CD4-positive, alpha-beta T cell treated with Interleukin-4 for 4 hours (primary cell): ENCODE measurements at places on chromosomes 2 and 18.

GRCh38 chr18:46657115-46657955 lies at the start of gene LOXHD1:
Gene LOXHD1, minus strand, starts transcription at chr18:46657220. Its CDS starts 187 bp downstream, at chr18:46657033.
- no peak for DNase-seq

GRCh38 chr18:3256693-3257626 lies 5.0 kb upstream of the MYL12B start:
- DNase-seq: no peak

GRCh38 chr2:113846429-113846828 lies 43.5 kb upstream of the ACTR3 start:
- DNase-seq: no peak

- peak; percentile 29 for DNase-seq
Measured at GRCh38 chr18:74623047-74623816, 25.6 kb downstream of the ZNF407 start.

- no peak for DNase-seq
Measured at GRCh38 chr2:170493426-170494097, 221.6 kb upstream of the SP5 start.

DNA sequence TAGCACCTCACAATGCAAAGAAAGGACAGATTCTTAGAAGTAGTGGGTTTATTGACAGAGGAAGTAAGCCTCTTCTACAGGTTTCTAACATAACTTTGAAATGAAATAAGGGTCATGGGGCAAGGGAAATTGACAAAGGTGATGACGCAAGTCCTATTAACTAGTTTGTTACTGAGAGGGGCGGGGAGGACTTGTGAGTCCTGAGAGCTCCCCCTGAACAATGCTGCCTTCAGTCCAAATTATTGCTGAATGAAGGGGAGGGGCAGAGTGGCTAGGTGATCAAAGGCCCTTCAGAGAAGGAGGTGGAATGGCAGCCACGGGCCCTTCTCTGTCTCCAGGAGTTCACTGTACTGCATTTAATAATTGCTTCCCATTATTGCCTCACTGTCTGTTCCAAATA lies 390.0 kb downstream of the MEIS1 start:
- DNase-seq: no peak

DNA sequence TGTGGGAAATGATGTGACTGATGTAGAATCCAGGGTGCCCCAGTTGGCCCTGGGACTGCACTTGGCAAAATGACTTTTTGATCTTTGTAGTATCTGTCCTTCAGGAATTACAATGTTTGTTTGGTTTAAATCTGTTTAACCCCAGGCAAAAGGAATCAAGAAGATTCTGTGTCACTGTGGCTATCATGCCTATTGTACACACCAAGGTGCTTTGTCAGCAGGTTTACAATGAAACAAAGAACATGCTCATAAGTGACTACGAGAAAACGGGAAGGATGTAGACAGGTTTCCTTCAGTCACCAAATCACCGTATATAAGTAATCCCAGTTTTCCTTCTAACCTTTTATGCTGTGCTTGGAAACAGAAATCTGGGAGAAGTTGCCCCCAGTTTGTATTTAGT lies 109.5 kb downstream of the RTN4 start:
- no peak for DNase-seq

- no peak for DNase-seq
Measured at GRCh38 chr18:2840521-2840920, 6.3 kb upstream of the EMILIN2 start.

DNA sequence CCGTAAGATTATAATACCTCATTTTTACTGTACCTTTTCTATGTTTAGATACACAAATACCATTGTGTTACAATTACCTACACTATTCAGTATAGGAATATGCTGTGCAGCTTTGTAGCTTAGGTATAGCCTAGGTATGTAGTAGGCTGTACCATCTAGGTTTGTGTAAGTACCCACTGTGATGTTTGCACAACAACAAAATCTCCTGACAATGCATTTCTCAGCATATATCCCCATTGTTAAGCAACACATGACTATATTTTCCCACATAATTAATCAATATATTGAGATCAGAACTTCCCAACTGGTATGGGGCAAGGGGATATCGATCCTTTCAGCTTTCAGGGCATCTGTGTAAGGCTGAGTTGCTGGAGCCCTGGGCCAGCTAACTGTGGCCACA lies 106.3 kb upstream of the OTX1 start:
- no peak for DNase-seq

DNA sequence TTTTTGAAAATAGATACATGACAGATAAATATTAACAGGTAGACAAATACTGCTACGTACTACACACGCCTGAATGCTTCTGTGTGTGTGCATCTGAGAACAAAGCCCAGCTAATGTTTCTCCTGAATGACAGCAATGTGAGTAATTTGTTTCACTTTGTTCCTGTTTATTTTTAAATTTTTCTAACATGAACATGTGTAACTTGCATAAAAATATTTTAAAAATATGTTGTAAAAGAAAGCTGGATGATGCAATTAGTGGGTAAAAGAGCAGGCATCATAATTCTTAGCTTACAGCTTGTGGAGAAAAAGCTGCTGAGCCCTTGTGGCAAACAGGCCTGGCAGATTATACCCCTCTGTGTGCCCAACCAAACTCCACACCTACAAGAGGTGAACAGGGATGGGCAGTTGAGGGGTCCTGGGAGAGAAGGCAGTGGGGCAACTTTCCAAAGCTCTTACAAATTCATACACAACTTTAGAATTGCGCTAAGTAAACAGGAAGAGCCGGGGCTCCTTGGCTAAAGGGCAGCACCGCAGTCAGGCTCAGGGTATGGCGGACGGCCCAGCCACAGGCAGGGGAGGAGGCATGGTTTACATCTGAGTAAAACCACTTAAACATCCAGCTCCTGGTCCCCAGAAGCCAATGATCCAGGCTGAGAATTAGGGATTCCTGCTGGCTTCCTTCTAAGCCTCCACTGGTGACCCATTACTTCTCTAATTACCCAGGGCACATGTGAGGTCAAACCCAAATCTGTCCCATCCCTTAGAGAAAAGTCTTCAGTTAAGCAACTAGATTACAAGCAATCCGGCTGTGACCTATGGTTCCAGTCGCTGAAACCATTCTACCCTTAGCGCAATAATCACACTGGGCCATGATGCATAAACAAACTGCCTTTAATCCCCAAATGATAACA lies 14.0 kb downstream of the PXDN start:
- no peak for DNase-seq

DNA sequence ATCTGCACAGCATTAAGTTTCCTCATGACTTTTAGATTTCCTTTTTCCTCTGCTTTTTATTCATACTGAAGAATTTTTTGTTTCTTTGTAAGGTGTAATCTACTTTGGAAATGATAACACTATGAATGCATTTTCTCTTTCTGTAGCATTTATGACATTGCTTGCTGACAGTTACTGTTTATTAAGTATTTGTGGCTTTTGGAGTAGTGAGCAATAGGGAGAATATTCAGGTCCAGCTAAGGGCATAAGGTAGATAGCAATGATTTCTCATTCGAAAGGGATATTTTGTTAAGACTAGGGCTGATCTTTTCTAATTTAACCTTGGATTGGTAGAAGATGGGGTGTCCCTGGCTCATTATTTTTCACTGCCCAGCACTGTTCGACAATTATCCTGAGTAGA lies 80.3 kb downstream of the XRCC5 start:
- DNase-seq: no peak

GRCh38 chr2:37244017-37244416 lies 12.6 kb downstream of the NDUFAF7 start:
- peak; percentile 10 for DNase-seq

DNA sequence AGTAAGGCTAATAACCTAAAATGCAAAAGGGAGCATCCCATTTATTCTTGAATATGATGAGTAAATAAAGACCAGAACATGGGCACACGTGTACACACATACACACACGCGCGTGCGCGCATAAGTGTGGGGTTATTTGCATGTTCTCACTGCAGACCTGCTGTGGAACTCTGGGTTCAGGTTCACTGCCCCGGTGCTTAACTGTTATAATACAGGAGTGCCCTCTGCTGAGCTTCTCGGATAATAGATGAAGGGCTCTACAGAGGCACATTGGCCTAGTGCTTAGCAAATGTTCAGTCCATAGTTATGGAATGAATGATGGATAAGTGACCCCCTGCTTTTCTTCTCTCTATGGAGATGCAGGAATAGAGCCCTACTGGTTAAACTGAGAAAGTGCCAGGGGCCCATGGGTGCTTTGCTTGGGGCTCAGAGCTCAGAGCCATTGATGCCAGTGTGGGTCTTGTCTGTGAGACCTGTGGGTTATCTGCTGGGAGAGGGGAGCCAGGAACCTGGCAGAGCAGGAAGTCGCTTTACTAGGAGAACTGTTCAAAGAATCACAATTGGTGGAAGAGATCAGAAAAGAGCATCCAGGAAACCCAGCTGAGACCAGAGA lies 3.6 kb upstream of the ARL4C start:
- DNase-seq: peak; percentile 89

GRCh38 chr2:231914077-231914690 lies 12.0 kb downstream of the NPPC start:
- no peak for DNase-seq

GRCh38 chr18:68778280-68778886 lies 19.5 kb upstream of the CCDC102B start:
- DNase-seq: no peak

- no peak for DNase-seq
Measured at GRCh38 chr18:66638856-66639629, 35.2 kb upstream of the CDH19 start.

- no peak for DNase-seq
Measured at GRCh38 chr2:238988752-238989151, 140.9 kb downstream of the TWIST2 start.

GRCh38 chr2:197307236-197307932 lies 3.2 kb downstream of the ANKRD44 start:
- DNase-seq: no peak

GRCh38 chr18:28411806-28412205 lies 234.9 kb upstream of the CDH2 start:
- DNase-seq: no peak

GRCh38 chr2:114076961-114077360 lies 187.1 kb downstream of the ACTR3 start:
- DNase-seq: no peak

DNA sequence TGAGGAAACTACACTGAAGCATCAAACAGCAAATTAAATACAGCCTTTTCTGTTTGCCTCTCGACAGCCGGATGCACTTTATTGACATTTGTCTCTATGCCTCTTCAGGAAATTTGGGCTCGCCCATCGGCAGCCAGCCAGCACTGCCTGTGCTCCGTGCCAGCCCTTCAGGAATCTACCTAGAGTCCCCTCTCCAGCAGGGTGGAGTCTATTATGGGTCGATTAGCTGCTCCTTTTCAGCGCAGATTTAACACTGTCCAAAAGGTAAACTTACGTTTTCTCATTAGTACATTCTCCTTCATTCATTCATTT lies 91.5 kb downstream of the MYCN start:
- no peak for DNase-seq

DNA sequence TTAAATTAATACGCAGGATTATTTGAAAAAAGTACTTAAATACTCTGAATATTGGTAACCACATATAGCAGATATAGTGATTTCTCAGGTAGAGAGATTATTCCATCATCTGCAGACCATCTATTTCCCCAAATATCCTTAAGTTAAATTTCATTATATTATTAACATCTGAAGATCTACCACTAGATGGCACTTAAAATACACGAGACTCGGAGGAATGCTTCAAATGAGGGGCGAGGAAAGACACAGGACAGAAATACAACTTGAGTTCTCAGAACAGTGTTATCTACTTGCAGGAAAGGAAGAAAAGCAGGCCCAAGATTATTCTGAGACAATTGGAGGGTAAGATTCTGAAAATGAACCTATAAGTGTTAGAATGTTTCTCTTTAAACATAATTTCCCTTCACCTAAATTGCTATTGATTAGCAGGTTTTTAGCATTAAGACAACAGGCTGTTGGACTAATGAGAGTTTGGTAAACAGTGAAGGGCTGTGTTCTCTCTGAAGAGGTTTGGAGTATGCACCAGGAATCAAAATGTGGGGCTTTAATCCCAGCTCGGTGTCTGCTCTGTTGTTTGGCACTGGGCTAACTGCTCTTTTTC lies 76.9 kb upstream of the GCFC2 start:
- no peak for DNase-seq

DNA sequence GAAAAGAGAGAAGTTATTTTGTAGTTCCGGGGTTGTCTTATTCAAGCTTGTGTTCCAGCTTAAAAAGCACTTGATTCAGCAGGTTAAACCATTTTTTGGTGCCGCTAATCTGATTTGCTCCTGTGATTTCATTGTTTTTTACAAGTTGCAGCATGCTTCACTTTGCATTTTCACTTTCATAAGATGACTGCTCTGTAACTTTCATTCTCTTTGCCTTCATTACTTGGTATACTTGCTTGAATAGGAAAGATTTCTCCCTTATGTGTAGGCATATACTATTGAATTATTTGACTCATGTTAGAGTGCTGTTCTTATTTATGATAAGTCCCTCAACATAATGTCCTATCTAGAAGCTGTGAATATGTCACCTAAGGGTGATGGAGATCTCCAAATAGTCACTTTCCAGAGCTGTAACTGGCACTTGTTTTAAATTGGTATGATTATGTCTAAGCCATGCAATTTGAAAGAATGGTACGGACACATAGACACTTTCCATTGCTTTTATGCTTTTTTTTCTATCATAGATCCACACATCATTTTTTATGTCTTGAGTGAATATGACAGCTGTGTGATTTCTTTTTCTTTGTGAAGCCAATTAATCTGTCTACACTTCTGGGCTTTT lies 254.5 kb downstream of the DSEL start:
- no peak for DNase-seq

DNA sequence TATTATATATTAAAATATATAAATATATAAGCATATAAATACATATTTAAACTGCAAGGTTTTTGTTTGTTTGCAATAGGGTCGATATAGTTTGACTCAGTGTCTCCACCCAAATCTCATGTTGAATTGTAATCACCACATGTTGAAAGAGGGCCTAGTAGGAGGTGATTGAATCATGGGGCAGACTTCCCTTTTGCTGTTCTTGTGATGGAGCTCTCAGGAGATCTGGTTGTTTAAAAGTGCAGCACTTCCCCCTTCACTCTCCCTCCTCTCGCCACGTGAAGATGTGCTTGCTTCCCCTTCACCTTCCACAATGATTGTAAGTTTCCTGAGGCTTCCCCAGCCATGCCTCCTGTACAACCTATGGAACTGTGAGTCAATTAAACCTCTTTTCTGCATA lies 2137.3 kb upstream of the CELF4 start:
- DNase-seq: no peak

DNA sequence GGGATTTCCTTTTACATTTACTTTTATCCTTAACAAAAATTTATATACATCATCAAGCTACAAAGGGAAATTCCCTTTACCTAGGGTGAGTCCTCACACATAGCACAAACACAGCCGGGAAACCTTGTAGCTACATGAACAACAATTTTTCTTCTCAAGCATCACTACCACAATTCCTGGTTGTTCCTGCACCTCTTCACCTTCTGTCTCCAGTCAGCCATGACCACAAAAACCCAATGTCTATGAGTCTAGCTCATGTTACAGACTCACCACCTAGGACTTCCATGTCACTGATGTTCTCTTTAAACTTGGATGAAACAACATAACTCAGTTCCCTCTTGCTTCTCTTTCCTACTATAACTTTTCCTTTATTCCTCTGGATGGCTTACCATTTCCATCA lies 460.4 kb downstream of the MBD2 start:
- DNase-seq: no peak

GRCh38 chr2:11558214-11558886 lies 24.5 kb downstream of the GREB1 start:
- DNase-seq: no peak
